ENCODE measurements at places on chromosomes 3 and 15. TPM values are rescaled to one million over a fixed set of nuclear protein-coding genes. Genes with fewer than 3 reads are reported as not detected.

SPTSSB gene
- 8.3 TPM for total RNA-seq

FILIP1L gene
- total RNA-seq: 5.3 TPM

PTX3 gene
- total RNA-seq: 4.7 TPM

- DNase-seq: no peak
Measured at GRCh38 chr3:115928376-115928775, 305.1 kb downstream of the GAP43 start.

DNA sequence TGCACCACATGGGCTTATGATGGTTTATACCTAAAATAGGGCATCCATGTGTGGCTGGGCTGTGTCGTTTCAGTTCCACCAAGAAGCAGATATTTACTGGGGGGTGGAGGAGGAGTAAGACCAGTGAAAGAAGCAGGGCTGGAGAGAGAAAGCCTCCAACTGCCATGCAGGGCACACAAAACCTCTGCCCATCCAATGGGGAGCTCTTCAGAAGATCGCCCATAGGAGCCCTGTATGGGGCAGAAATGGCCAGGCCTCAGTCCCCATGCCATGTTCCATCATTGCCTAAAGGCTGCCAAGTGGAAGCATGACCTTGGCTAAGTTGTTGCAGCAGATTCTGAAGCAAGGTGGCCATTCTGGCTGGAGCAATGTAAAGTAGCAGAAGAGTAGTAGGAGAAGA, 277.0 kb downstream of the MEX3B start:
- DNase-seq: no peak

DNA sequence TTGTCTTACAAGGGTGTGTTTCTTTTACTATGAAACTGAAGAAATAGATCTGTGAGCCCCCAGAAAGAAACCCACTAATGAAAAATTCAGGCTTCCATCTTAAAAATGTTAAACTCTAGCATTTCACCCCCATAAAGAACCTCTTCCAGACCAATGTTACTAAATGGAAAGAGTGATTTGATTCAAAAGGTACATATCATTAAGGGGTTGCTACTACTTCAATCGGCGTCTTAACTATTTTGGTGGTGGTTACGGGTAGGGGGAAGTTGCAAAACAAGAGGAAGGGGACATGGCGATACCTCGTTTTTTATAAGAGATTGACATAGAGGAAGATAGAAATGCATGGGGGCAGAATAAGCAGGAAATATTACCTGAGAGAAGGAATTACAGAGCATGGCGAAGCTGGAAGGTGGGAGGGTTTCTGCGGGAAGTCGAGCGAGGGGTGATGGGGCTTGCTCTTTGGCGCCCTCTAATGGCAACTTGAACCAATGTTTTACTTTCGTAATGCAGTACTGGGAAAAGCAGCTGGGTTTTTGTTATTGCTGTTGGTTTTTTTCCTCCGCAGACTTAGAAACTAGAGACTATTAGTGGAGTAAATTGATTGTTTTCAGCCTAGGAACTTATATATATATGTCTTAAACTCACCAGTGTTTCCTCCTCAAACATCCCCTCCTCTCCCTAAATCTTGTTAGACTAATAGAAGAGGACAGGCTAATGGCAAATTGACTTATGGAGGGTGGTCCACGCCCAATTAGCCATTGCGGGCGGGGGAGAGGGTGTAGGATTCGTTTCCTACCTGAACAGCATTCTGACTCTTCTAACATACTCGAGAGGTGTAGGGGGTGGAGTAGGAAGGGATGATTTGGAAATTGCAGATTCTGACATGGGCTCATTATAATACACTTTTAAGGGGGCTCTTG, 11.3 kb upstream of the SOX2 start:
- no peak for DNase-seq

DNA sequence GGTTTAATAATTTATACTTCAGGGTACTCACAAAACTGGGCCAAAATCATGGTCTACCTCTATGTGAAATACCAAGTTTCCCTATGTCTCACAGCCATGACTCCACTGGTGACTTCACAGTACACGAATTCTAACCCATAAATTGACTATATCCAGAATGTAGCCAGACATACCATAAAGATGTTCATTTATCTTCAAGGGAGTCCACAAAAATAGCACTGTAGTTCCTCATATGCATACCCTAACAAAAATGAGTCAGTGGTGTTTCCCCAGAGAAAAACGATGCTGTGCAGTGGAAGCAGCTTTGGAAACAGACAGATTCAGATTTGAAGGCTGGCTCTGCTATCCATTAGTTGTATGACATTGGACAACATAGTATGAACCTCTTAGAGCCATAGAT, 438.8 kb downstream of the FHIT start:
- DNase-seq: no peak
